IMR-90 (cell line): ENCODE measurements at places on chromosomes 5 and 9.

DNA sequence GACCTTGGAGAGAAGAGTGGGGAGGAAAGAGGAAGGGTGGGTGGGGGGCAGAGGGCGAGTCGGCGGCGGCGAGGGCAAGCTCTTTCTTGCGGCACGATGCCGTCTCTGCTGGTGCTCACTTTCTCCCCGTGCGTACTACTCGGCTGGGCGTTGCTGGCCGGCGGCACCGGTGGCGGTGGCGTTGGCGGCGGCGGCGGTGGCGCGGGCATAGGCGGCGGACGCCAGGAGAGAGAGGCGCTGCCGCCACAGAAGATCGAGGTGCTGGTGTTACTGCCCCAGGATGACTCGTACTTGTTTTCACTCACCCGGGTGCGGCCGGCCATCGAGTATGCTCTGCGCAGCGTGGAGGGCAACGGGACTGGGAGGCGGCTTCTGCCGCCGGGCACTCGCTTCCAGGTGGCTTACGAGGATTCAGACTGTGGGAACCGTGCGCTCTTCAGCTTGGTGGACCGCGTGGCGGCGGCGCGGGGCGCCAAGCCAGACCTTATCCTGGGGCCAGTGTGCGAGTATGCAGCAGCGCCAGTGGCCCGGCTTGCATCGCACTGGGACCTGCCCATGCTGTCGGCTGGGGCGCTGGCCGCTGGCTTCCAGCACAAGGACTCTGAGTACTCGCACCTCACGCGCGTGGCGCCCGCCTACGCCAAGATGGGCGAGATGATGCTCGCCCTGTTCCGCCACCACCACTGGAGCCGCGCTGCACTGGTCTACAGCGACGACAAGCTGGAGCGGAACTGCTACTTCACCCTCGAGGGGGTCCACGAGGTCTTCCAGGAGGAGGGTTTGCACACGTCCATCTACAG, 760 bp downstream of the NPR3 start:
- DNase-seq = peak; percentile 49

DNA sequence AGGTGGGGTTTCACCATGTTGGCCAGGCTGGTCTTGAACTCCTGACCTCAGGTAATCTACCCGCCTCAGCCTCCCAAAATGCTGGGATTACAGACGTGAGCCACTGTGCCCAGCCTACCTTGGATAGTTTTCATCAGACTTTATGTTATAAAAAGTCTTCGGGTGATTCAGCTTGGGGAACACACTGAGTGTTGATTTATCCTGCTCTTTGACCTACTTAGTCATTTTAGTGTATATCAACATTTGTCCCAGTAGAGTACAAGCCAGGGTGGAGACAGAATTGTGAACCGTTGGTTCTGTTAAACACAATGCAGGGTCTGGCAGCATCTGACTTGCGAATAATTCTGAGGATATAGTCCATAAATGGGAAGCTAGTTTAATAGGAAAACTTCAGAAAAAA, 39.7 kb downstream of the NFX1 start:
- peak; percentile 87 for DNase-seq

- DNase-seq = no peak
Measured at GRCh38 chr5:91150234-91150633, 232.9 kb downstream of the ARRDC3 start.

DNA sequence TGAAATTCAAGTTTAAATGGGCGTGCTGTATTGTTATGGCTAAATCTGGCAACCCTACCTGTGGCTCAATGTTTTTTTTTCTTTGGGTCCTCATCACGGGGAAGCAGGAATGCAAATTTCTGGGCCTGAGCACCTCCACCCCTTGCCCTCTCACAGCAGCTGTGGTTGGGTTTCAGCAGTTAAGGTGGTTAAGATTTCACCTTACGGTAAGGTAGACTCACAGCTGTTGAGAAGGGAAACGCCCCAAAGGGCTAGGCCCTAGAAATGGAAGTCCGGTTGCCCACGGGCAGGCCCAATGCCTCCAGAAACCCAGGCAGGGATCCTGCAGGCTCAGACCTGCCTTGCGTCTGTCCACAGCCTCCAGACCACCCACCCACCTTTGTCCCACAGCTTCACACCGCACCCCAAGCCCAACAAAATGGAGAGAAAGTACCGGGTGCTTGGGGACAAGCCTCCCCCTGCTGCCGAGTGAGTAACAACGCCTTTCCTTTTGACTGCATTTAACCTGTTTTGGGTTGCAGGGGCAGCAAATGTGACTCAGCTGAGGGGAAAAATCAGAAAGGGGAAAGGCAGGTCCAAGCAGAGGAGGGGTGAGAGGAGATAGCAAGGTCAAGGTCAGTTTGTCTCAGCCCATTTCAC, 48.1 kb upstream of the TDRD7 start:
- DNase-seq = no peak

GRCh38 chr9:129497813-129498450, 123.0 kb downstream of the C9orf50 start:
- DNase-seq = no peak

DNA sequence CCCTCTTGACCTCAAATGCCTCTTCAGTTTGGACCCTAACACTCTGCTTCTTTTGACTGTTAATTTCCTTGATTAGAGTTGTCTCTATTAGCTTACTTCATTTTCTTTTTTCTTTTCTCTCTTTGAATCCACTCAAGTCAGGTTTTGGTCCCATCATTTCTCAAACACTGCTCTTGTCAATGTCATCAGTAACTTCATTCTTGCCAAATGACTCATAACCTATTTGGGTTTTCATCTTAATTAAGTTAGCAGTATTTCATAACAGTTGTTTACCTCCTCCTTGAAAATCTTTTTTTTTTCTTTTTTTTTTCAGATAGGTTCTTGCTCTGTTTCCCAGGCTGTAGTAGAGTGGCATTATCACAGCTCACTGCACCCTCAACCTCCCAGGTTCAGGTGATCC, 119.6 kb downstream of the PARP8 start:
- DNase-seq = no peak

DNA sequence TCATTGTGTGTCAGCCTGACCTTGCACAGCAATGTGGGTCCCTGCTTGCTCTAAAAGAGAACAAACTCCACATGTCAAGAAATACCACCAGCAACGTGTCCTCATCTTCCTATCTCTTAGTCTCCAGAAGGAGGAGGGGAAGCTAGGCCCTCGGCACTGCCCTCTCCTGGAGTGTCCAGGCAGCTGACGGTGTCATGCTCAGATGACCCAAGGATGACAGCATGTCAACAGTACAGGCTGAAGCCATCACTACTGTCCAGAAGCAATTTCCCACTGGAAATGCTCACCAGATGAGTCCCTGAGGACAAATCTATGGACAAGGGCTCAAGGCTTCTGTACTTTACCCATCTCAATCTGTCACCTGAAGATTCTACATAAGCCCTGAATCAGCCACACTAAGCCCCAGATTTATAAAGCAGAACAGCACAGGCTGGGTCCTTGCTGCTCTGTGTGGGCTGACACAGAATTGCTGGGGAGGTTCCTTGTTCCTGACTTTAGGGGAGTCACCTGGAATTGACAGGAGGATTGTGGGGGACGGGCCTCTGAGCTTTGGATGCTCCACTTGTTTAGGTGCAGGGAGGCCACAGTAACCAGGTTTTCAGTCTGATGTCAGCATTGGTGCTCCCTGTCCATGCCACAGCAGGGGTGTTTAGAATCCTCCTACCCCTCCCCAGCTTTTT, 210.2 kb downstream of the DAB2IP start:
- DNase-seq = no peak

DNA sequence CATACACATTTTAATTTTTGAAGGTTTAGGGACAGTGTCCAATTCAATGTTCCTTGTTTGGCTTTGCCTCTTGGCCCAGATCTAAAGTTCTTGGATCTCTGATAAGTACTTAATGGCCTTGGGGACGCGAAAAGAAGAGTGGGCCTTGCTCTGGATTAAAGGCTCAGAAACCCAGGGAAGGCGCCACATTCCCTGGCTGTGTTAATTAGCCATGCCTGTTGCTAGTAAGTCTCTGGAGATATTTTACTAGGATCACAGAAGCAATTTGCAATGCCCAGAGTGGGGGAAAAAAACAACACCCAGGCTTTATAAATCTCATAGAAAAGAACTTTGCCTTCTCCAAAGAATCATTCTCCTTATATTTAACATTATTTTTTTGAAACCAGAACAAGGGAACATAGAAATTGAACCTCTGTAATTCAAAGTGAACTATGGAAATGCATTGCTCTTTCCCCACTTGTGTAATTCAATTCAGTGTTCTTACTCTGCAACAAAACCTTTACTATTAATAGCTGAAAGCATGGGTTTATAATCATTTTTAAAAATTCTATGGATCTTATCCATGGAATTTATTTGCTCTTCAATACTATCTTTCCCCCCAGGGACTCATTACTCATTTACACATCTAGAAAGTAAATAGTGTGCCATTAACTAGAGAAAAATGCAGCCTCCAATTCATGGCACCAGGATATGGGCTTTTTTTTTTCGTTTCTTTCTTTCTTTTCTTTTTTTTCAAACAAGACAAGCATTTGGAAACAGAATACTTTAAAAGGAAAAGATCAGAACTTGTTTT, 172.2 kb upstream of the ANKRD55 start:
- no peak for DNase-seq

DNA sequence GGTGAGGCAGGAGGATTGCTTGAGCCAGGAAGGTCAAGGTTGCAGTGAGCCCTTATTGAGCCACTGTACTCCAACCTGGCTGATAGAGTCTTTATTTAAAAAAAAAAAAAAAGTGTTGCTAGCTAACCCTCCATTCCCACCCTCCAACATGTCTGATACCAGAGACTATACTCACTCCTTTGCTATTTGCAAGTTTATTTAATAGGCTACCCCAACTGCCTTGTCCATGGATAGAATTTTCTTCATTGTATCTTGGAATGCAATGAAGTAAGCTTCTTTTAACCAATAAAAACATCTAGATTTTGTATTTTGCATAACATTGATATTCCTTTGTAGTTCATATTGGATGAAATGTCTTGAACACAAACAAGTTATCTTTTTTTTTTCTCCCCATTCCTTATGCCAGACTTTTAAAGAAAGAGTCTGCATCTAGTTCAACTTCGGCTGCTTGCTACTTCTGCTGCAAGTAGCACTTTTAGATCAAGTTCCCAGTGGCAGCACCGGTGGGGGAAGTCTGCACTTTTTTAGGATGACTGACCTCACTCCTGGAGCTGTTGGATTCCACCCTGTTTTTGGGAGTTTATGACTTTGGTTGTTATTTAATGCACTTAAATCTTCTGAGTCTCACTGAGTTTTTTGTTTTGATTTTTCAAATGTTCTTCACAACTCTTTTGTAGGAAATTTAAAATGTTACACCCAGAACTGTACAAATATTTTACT, 112.5 kb downstream of the UHRF2 start:
- DNase-seq = peak; percentile 86

- DNase-seq = no peak
Measured at GRCh38 chr5:106085136-106085535, 1585.6 kb downstream of the EFNA5 start.

DNA sequence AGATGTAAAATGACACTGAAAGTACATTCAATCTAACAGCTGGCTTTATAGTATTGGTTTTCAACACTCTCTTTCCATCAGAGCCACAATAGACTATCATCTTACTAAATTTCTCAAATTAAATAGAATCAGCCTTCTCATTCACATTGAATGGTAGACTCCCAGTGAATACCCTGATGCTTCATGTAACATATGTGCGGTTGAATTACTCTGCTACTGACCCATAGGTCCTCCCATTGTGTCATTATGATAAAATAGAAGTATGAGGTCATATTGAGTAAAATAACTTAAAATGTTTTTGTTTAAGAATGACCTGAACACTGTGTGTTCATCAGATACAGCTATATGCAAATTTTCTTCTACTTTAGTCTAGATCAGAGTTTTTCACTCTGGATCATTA, 75.9 kb upstream of the ADAMTSL1 start:
- no peak for DNase-seq

DNA sequence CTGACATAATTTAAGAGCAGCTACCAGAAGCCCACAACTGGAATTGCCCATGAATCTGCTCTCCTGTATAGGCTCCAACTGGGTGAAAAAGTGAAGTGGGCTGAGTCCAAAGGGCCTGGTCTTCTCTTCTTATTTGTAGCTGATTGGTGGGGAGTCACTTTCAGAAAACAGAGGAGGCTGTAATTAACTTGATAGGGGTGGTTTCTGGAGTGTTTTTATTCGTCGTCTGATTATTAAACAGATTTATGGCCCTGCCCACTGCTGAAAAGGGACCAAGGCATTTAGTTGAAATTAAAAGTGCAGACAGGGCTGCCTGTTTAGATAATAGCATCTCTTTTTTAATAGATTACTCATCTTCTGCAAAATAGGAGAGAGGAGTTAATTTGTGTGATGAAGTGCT, 81.0 kb upstream of the SAP30L start:
- no peak for DNase-seq

DNA sequence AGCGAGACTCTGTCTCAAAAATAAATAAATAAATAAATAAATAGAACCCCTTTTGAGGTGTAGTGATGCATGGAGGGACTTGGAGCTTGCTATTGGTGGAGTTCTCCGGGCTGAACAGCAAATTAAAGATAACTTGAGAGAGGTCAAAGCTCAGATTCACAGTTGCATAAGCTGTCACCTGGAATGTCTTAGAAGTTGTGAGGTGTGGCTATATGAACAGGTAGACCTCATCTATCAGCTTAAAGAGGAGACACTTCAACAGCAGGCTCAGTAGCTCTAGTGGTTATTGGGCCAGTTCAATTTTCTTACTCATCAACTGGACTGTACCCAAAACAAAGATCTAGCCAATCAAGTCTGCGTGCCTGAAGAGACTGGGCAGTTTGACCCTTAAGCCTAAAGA, 11.7 kb upstream of the STING1 start:
- DNase-seq = no peak

DNA sequence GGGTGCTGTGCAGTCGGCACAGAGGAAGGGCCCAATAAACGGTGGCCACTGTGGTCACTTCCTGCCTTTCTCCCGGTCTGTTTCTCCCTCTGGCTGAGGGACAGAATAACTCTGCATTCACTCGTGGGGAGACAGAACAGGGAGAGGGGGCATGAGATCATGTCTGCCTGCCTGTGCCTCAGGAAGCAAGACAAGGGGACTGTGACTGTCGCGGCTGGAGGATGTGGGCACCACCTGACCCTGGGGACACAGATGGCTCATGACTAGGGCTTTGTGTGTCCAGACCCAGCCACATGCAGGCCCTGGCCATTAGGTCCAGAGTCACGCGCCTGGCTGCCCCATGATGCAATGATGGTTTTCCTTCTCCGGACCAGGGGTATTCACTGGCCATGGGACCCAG, 5.8 kb downstream of the TRUB2 start:
- DNase-seq = no peak

- peak; percentile 26 for DNase-seq
Measured at GRCh38 chr5:137395011-137395755, 103.9 kb downstream of the SPOCK1 start.

GRCh38 chr5:124865603-124866354, 119.3 kb upstream of the ZNF608 start:
- peak; percentile 41 for DNase-seq

DNA sequence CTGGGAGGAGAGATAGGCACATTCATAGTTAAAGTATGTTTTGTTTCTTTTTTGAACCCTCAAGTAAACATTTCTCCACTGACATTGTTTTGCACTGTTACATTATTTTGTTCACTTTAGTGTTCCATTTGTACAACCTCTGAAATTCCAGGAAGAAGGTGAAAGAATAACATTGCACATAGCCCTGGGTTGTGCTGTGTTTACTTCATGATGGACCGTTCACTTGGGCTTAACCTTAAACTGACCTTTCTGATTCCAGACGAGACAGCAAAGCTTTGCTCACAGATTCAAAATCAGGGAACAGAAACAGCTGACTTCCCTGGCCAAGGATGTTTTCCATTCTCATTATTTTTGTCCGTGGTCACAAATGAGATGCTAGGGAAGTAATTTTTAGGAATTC, 42.8 kb upstream of the GDNF start:
- DNase-seq = peak; percentile 80
